NCI-H748 treated with DMSO at 0.1 percent for 48 hours (cell line): ENCODE measurements at places on chromosomes 5 and 9.

GRCh38 chr5:76787237-76787636 lies 31.6 kb upstream of the F2RL1 start:
- no peak for DNase-seq

DNA sequence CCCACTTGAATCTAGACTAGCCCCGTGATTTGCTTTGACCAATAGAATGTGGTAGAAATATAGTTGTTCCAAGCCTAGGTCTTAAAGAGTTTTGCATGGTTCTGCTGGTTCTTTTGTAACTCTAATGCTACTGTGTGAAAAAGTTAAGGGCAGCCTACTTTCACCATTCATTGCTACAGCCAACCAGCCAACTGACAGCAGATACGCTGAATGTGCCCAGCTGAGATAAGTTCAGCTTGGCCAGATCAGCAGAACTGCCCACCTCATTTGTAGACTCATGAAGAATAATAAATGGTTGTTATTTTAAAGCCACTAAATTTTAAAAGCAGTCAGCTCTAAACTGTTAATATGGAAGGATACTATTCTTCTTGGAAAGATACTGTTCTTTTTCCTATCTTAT lies 23.9 kb downstream of the NR3C1 start:
- no peak for DNase-seq

DNA sequence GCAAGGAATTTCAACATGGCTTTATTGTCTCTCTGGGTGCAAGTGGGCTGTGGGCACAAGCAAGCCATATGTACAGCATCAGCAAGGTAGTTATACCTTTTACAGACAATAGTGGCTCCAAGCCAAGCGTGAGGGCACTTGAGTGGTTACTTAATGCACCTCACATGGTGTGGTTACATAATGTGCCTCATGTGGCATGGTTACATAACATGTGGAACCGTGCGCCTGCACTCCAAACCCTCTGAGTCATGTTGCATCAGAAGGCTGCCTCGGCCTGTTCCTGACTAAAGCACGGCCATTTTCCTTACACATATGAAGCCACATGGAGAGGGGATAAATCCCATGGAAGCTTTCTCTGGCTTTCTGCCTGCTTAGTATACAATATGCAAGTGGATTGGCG lies 150.9 kb downstream of the OSTF1 start:
- DNase-seq: no peak

DNA sequence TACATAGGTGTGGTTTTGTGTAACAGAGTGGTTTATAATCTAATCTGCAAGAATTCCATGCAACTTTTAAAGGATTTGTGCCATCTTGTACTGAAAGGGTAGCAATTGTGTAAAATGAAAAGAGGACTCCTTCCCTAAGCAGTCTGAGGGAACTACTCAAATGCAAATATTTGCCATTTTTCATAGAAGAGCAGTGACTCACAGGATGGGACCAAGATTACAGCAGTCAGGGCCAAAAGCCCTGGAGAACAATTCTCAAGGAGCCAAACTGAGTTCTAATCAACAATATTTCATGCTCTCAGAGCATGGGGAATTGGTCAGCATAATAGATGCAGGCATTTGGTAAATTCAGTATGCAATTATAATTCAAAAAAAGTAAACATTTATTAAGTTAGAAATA lies 495.8 kb downstream of the CHSY3 start:
- DNase-seq: no peak

GRCh38 chr5:59575648-59576445 lies 317.7 kb downstream of the PDE4D start:
- no peak for DNase-seq

GRCh38 chr5:178314961-178315820 lies 82.6 kb upstream of the PHYKPL start:
- DNase-seq: no peak

DNA sequence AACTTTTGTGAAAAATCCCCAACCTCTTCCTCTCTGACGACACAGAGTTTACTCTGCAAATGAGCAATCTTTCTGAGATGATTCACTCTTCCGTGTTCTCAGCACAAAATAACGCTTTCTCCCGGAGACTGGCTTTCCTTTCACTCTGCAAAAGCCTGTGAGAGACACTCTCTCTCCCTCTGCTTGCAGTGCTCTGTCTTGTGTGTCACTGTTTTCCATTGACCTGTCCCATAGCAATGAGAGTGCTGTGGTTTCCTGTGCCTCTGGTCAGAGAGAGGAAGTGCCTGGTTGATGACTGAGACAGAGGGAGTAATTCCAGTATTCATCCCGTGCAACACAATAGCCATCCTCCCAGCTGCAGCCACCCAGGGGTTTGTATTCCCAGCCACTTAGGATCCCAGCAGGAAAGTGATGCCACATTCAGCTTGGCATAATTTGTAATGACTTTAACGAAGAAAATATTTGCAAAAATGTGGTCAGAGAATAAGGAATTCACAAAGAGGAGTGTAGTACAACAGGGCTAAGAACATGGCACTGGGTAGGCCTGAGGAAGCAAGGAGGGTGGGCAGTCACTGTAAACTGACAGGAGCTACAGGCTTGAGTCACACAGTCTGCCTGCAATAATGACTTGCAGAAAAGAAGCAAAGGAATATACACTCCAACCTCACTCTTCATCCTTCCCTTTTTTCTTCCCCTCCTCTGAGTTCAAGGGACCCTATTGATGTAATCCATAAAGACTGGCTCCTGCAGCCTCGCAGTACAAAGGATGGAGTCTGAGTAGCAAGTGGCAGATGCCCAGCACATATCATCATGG lies 463.5 kb upstream of the RGMB start:
- DNase-seq: no peak

- no peak for DNase-seq
Measured at GRCh38 chr5:135448791-135449507, 1.8 kb upstream of the DCANP1 start.

GRCh38 chr5:72244862-72245371 lies 75.1 kb downstream of the MRPS27 start:
- peak; percentile 2 for DNase-seq

- DNase-seq: no peak
Measured at GRCh38 chr9:88957526-88957925, 33.7 kb upstream of the S1PR3 start.

DNA sequence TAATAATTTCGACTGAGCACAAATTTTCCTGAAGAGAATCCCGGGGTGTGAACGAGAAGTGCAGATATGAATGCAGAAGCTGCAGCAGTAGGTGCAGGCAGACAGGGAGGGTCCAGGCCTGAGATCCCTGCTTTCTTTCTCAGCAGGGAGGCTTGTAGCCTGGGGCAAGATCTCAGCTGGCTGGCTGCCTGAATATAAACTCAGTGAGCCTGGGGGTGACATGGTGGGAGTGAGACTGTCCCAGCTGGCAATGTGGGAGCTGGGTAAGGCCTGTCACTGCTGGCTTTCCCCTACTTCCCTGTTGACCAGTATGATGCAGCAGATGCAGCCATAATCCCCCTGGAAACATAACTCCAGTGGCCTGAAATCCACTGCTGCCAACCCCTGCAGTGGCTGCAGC lies 325.2 kb downstream of the CETN3 start:
- no peak for DNase-seq

DNA sequence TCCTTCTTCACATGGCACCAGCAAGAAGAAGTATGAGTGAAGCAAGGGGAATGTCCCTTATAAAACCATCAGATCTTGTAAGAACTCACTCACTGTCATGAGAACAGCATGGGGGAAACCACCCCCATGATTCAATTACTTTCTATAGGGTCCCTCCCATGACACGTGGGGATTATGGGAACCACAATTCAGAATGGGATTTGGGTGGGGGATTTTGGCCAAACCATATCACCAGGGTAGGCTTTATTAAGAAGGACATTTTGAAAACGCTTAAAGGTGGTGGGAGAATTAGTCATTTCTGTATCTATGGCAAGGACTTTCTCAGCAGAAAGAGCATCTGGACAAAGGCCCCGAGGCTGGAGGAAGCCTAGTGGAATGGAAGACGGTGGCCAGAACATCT lies 100.2 kb upstream of the ADAMTS16 start:
- no peak for DNase-seq

DNA sequence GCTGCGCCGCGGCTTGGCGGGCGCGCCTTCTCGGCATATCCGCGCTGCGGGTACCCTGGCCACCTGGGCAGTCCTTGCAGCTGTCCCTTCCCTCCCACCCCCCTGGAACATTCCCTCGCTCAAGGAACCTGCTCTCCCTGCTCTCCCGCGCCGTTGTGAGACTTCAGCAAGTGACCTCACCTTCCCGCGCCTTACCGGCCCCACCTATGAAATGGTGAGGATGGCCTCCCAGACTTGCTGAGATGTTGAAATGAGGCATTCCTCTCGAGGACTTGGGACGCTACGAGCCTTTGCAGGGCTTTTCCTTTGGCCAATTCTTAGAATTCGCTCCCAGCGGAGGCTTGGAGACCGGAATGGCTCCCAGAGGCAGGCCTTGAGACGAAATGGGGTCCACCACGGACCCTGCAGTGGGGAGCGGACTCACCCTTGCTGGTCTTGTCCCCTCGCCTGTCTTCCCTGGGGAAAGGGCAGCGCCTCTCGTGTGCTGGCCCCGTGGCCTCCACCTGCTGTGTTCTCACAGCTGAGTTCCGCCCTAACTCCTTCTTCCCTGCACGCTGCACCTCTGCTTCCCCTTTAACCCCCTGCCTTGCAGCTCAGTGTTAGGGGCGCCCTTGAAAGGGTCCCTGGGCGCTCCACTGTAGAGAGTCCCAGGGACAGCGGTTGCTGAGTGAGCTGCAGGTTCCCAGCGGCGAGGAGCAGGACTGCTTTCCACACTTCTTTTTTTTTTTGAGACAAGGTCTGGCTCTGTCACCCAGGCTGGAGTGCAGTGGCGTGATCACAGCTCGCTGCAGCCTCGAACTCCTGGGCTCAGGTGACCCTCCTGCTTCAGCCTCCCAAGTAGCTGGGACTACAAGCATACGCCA lies 907 bp downstream of the HMCN2 start:
- DNase-seq: no peak

GRCh38 chr5:98318386-98318785 lies 455.1 kb upstream of the RGMB start:
- no peak for DNase-seq

- DNase-seq: peak; percentile 61
Measured at GRCh38 chr5:1140171-1140817, 28.4 kb upstream of the SLC12A7 start.

GRCh38 chr5:81554647-81555046 lies 160.7 kb upstream of the ACOT12 start:
- DNase-seq: peak; percentile 73

DNA sequence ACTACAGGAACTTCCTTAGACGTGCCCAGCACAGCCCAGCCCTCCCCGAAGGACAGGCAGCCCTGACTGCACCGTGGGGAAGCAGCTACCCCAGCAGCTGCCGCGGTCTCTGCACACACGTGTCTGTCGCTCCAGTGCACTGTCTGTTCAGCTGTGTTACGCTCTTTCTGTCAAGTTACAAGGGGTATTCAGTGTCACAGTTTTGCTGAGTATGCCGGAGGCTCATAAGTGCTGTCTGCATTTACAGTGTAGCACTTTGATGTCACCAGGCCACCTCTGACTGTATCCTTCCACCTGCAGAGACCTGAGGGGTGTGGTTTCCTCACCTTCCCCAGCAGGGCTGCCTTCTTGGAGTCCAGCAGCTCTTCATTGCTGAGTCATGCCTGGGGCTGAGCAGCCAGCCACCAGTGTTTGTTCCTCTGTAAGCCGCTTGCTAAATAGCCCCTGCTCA lies 126.8 kb downstream of the EHMT1 start:
- no peak for DNase-seq

DNA sequence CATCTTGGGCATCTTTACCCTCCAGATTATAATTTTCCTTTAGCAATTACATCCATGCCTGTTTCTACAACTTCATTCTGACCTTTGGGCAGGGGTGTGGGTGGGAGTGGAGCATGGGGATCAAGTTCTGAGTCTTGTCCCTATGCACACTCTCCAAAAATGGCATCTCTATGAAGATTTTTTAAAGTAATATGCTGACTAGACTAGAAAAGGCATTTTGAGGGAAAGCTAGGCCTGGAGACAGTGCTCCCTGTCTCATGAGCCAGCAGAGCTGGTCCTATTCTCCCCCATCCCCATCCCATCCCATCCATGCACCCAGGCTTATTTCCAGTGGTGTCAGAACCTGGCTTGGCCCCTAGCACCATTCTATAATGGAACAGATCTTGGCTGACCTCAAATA lies 398.0 kb upstream of the SLC24A2 start:
- no peak for DNase-seq

DNA sequence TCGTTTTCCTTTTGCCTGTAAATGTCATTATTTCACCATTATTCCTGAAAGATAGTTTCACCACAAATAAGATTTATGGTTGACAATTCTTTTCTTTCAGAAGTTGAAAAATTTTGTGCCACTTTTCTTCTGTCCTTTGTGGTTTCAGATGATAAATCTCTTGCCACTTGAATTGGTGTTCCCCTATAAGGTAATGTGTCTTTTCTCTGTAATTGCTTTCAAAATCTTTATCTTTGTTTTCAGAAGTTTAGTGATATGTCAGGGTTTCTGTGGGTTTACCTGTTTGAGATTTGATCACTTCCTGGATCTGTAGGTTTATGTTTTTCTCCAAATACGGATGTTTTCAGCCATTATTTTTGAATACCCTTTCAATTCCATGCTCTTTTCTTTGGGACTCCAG lies 14.6 kb downstream of the RASA1 start:
- DNase-seq: no peak

DNA sequence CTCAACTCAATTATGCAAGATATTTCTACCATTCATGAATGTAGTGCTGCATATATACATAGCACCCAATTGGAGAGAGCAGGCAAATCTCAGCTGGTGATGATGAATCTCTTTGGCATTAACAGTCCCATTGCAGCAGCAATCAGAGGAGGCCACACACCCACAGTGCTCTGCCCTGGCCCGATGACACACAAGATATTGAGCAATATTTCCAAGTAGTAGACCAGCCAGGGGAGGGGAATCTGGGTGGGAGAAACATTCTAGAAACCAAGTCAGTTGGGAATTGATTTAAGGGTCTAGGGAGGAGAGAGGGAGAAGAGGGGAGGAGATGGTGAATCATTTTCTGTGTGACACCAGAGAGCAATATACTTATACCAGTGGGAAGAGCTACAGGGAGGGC lies 14.9 kb upstream of the C5orf63 start:
- DNase-seq: no peak

DNA sequence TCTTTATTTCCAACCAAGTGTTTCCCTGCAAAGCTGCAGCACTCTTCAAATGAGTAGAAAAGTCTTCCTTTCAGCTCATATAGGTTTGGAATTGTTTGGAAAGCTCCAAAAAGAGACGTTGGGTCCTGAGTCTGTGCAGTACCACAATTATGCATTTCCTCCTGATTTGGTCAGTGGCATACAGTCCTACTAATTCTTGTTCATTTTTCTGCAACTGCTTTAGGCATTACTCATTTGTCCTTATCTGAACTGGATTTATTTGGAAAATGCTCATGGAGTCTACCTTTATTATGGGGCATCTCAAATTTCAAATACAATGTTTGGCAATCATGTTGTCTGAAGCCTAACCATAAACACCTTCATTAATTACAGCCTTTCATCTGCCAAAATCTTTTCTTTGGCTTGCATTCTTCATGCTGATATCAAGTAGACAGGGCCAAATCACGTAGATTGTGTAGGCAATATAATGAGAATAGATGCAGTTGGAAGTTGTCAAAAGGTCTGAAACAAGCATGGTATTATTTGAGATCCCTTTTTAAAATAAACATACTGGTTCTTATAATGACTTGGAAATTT lies 232.8 kb downstream of the TLE1 start:
- DNase-seq: no peak
